Renal pelvis (tissue), 12 donors: ENCODE measurements at places on chromosomes 11 and 22. TPM values are rescaled to one million over a fixed set of nuclear protein-coding genes. Genes with fewer than 3 reads are reported as not detected.

SLC5A12 gene
- 62.3 TPM for polyA plus RNA-seq

RIMBP3B gene
- polyA plus RNA-seq = 0.07 TPM

MIOX gene
- 4.2 TPM for polyA plus RNA-seq

DNA sequence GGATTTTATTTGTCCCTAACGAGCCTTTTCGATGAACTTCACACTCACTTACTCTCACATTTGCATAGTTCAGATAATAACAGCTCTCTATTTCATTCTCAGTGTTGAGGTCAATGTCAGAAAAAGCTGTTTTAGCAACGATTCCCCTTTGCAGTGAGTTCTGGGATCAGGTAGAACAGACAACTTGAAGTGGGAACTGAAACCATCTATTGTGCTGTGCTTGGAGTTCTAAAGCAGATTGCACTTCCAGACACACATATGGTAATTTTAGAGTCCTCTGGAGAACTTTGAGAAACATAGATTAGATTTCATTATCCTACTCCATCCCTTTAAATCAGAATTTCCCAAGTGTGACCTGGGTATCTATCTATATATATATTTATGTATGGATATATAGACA lies 124.6 kb upstream of the BLID start:
- DNase-seq = no peak

DNA sequence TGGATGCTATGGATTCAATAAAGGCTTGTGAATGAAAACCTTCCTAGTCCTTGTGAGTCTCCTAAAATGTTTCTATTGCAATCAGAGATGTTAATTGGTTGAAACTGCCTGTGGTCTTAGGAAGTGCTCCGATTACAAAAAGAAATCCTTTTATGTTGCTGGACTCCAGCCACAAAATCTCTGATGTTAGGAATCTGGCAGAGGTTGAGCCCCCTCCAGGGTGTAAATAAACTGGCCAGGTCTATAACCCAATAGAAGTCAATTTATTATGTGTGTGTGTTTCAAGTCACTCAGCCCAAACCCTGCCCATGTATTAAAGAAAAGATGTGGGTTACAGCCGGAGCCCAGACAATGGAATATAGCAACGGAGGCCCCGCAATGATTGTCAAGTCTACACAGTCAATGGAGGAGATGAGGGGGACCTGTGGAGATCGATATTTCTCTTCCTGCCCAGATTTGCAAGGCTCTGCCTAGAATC lies 218.1 kb upstream of the SORL1-AS1 start:
- DNase-seq = no peak

GRCh38 chr11:293271-293851 lies 4.4 kb downstream of the PGGHG start:
- DNase-seq = no peak
